ENCODE measurements at places on chromosomes 11 and 22. TPM values are rescaled to one million over a fixed set of nuclear protein-coding genes. Genes with fewer than 3 reads are reported as not detected.

ST13 gene
- total RNA-seq = 285 TPM

DNA sequence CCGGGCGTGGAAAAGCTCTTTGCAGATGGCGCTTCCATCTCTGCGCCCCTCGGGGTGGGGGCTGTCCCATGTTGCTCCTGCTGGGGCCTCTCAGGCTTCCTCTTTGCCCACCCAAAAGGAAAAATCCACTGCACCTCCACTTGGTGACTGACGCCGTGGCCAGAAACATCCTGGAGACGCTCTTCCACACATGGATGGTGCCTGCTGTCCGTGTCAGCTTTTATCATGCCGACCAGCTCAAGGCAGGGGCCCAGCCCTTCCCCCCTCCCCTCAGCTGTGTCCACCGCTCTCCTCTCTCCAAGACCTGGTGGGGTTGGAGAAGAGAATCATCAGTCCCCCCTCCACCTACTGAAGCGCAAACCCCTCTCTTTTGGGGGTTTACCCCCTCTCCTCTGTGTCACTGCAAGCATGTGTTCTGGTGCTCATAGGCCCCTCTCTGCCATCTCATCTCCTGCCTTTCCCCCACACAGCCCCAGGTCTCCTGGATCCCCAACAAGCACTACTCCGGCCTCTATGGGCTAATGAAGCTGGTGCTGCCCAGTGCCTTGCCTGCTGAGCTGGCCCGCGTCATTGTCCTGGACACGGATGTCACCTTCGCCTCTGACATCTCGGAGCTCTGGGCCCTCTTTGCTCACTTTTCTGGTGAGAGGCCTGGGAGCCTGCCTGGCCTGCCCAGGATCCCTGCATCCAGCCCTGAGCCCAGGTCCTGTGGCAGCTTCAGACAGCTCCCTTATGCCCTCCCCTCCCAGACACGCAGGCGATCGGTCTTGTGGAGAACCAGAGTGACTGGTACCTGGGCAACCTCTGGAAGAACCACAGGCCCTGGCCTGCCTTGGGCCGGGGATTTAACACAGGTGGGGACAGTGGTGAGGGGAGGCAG, 1.8 kb downstream of the LARGE2 start:
- DNase-seq = no peak

DNA sequence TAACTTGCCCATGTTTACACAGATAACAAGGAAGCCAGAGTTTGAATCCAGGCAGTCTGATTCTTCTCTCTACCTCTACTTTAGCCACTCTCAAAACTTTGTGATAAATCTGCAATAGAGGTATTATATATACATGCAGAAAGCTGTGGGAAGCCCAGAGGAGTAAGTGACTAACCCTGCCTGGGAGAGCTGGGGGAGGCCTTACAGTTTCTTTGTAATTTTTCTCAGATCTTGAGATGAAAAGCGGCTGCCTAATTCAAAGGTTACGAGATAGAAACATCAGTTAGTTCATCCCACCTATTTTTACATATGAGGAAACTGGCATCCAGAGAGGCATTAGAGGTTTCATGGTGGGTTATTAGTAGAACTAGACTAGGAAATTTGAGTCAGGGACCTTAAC, 4.9 kb downstream of the STIM1 start:
- DNase-seq = no peak

SMTNL1 gene
- not detected for total RNA-seq

SLC25A18 gene
- total RNA-seq = 0.57 TPM

GRCh38 chr22:32249231-32249630, 5.9 kb downstream of the SLC5A4 start:
- DNase-seq = no peak

PHLDA2 gene
- total RNA-seq = 10.7 TPM

SLCO2B1 gene
- 1.3 TPM for total RNA-seq

KCNQ1OT1 gene
- 3.4 TPM for total RNA-seq

DNA sequence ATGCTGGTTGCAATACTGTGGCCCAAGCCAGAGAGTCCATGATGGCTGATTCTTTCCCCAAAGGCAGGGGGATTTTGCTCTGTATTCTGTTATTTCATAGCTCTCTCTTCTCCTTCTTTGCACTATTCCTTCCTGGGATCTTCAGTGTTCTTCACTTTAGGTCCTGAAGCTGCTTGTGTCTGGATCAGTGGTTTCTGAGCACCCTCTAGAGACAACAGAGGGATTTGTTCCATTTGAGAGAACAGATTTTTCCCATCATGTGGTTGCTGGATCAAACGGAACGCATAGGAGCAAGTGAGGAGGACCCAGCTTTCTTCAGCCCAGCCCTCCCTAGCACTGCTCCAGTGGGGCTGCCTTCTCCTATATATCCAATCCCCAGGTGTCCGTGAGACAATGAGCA, 68.7 kb upstream of the SYN3 start:
- peak; percentile 1 for DNase-seq

- DNase-seq = no peak
Measured at GRCh38 chr22:48424201-48424627, 1403.5 kb downstream of the BRD1 start.
